Left cardiac atrium (tissue), 4 donors: ENCODE measurements at places on chromosomes 7 and 10. TPM values are rescaled to one million over a fixed set of nuclear protein-coding genes. Genes with fewer than 3 reads are reported as not detected.

- no peak for DNase-seq
Observed at GRCh38 chr10:77415313-77415960, 222.2 kb downstream of the KCNMA1 start.

DNA sequence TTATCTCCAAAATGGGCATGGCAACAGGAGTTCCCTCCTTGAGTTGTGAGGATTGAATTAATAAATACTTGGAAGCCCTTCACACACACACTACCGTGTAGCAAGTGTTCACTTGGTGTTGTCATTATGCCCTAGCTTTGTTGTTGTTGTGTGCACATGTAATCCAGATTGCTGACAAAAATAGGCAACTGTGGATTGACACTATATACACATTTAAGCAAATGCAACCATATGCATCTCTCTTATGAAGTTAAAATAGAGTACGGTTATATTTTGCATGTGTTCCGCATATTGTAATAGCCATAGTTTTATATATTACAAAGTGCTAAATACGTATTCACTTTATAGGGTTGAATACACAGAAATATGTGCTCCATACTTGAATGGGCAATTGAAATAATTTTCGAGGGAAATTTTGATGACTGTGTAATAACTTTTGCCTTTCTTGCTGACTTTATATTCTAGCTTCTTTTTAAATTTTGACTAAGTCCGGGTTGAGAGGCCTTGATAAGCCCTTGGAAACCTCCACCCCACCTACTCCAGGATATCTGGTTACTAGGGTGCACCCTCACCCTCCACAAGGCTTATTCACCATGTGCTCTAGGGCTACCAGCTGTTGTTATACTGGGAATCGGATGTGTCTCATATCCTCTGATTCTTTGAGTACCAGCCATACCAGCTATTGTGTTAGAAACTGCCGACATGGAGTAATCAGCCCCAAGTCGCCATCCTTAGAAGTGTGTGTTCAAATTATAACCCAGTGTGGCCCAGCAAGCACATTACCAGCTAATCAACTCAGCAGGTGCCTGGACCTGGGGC is 265.0 kb downstream of the CAMK1D start:
- DNase-seq, result no peak

DNA sequence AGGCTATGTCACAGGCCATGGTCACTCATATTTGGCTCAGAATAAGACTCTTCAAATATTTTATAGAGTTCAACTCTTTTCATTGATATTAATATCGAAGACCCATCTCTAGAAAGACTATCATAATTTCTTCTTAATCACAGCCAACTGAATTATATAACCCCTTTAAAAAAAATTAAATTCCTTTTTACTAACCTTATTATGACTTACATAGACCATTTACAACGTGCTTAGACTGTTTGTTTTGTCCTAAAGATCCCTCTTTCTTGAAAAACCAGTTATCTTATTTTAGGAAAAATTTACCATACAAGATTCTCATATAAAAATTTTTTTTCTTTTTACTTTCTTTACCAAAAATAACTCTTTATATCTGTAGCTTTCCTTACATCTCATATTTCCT is 10.2 kb upstream of the TMEM254 start:
- no peak for DNase-seq

DNA sequence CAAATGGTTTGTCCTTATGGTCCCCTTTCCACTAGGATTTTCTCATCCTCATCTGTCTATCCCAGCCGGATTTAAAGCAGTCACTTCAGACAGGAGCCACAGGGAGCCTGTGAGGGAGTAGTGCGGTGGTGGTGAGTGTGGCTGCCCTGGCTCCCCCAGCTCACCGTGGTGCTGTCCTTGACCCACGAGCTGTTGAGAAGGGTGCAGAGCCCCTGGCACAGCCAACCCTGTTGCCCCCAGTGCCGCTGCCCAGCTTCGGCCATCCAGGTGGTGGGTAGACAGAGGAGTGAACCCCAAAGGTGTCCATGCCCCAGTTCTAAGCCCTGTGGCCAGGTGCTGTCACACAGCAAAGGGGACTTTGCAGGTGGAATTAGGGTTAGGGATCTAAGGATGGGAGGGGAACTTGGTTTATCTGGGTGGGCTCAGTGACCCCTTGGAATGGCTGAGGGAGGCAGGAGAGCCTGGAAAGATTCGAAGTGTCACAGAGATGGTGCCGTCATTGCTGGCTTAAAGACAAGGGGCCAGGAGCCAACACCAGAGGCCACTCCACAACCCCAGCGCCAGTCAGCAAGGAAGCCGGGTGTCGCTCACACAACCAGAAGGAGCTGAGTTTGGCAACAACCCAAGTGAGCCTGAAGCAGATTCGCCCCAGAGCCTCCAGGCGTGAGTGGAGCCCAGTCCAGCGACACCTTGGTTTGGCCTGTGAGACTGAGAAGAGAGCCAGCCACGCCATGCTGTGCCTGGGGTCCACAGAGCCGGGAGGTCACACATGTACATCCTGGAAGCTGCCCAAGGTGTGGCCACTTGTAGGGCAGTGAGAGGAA is 142.4 kb downstream of the ADCY1 start:
- DNase-seq, result peak; percentile 65

GRCh38 chr10:100021322-100021721 is 11.6 kb upstream of the DNMBP start:
- DNase-seq, result no peak

DNA sequence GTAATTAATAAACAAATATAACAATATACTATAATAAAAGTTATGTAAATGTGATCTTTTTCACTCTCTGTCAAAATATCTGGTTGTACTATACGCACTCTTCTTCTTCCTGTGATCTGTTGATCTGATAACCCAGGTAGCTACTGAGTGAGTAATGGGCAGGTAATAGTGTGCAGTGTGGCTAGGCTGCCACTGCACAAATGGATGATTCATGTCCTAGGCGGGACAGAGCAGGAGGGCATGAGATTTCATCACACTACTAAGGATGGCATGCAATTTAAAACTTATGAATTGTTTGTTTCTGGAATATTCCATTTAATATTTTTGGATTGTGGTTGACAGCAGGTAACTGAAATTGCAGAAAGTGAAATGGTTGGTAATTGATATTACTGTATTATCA is 44.5 kb downstream of the TAS2R16 start:
- no peak for DNase-seq

- DNase-seq, result no peak
Observed at GRCh38 chr7:133941496-133941895, 185.6 kb upstream of the LRGUK start.

GRCh38 chr7:55192723-55193122 is 172.4 kb upstream of the LANCL2 start:
- no peak for DNase-seq

DNA sequence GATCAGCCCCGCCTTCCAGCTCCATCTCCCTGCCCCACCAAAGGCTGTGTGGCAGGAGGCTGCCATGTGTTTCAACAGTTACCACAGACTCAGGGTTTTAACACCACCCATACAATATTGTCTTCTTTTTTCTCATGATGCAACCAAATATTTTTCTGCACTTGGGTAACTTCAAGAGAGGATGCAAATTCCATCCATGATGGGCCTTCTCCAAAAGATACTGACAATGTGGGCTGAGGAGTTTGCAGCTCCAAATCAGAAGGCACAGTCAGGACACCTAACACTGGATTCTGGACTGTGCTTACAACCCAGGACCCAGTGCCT is 347.9 kb downstream of the GRID1 start:
- DNase-seq, result no peak

- no peak for DNase-seq
Observed at GRCh38 chr7:3482147-3482921, 181.3 kb downstream of the SDK1 start.

GRCh38 chr10:17547060-17547459 is 70.1 kb downstream of the HACD1 start:
- no peak for DNase-seq

DNA sequence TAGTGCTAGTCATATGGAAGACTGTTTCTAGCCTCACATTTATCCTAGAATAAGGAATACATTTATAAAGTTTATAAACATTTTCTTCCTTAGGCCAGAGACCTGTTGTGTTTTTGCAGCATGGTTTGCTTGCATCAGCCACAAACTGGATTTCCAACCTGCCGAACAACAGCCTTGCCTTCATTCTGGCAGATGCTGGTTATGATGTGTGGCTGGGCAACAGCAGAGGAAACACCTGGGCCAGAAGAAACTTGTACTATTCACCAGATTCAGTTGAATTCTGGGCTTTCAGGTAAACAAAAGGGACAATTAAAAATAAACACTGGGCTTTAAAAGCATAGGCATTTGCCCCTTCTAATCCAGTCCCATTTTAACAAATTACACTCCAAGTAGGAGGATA is 4.2 kb downstream of the LIPF start:
- no peak for DNase-seq

- no peak for DNase-seq
Observed at GRCh38 chr7:132783824-132784223, 207.6 kb upstream of the PLXNA4 start.

DNA sequence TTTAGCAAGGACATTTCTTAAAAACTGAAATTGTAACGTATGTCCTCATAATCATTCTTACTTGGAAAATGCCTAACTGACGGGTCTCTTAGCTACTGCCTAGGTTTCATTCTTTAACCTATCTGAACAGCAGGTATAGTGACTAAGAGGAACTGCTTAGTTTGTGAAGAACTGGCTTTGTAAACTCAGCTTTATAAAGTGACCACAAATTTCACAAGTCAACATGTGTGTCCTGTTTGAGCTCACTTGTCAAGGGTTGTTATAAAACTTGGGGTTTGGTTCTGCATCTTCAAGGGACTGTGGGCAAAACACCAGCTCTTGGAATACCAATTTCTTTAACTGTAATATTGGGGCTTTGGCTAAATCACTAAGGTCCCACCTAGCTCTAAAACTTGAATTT is 32.2 kb downstream of the MRPS33 start:
- DNase-seq, result no peak

EEPD1 gene
- total RNA-seq, result 10.8 TPM

DOCK1 gene
- total RNA-seq, result 19.5 TPM

PKD2L1 gene
- total RNA-seq, result 0.44 TPM

PPP3CB gene
- total RNA-seq, result 45.7 TPM

ASL gene
- total RNA-seq, result 11.1 TPM

LIPF gene
- not detected for total RNA-seq

PRPS1L1 gene
- not detected for total RNA-seq

ZNF804B gene
- total RNA-seq, result 0.16 TPM

NKX2-3 gene
- total RNA-seq, result not detected

TMEM139 gene
- total RNA-seq, result 4.1 TPM

SUN3 gene
- total RNA-seq, result not detected
